ENCODE measurements at places on chromosomes 6 and 20. TPM values are rescaled to one million over a fixed set of nuclear protein-coding genes. Genes with fewer than 3 reads are reported as not detected.

GRCh38 chr20:21182832-21183563 lies 57.1 kb downstream of the KIZ start:
- peak overlapping the region; percentile 36 for H3K4me3 ChIP-seq
- H3K36me3 ChIP-seq, result no peaks in the 10 kb centered on the region
- no peaks in the 10 kb centered on the region for H3K27me3 ChIP-seq
- peaks cover 9% of the 10 kb centered on the region for H3K4me1 ChIP-seq

DNA sequence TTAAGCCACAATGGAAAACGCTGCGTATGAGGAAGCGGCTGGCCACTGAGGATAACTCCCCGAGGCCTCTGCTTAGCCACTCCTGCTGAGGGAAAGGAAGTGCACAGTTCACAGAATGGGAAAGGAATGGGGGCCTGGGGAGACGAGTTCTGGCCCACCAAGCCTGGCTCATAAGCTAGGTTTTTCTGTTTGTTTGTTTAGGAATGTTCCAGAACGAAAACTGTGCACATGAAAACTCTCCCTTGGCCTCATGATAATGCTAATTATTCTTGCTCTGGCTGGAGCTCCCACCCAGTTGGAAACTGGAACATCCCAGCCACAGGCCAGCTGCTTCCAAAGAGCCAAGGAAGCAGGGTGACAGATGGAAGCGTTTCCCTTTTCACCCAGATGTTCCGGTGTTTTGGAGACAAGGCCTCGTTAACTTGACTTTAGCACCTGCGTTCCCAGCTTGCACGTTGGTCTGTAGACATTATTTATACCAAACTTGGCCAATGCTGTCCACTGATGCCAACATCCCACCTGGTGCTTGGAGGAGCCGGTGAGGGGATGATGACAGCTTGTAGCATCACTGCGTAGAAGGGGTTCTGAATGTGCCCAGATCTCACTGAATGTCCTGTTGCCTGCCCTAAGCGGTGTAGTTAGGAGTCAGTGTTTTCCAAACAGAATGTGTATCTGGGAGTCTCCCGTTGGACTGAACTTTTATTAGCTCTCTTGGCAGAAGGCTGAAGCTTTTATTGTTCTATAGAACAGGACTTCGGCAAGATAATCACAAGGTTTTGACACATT lies 34.5 kb downstream of the APCDD1L start:
- no peak for DNase-seq
- no peak overlapping the region for H3K4me3 ChIP-seq
- no peaks in the 10 kb centered on the region for H3K4me1 ChIP-seq
- H3K27ac ChIP-seq, result no peak overlapping the region
- H3K36me3 ChIP-seq, result no peaks in the 10 kb centered on the region

DNA sequence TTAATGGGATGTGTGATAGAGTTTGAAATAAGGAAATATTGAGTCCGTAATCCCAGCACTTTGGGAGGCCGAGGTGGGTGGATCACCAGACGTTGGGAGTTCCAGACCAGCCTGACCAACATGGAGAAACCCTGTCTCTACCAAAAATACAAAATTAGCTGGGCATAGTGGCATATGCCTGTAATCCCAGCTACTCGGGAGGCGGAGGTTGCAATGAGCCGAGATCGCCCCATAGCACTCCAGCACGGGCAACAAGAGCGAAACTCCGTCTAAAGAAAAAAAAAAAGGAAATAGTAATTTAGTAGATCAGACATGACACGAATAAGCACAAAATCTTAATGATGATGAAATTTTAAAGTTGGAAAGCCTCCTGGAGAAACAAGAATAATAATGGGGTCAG lies 14.8 kb downstream of the GJA1 start:
- H3K27me3 ChIP-seq, result no peaks in the 10 kb centered on the region
- no peak for DNase-seq
- peaks cover 25% of the 10 kb centered on the region for H3K36me3 ChIP-seq

GRCh38 chr6:161561908-161562307 lies 288.0 kb upstream of the AGPAT4 start:
- no peaks in the 10 kb centered on the region for H3K27me3 ChIP-seq
- H3K4me1 ChIP-seq, result no peaks in the 10 kb centered on the region
- H3K4me3 ChIP-seq, result no peak overlapping the region
- no peak overlapping the region for H3K27ac ChIP-seq
- no peak for DNase-seq

- no peaks in the 10 kb centered on the region for H3K27me3 ChIP-seq
- no peak overlapping the region for H3K27ac ChIP-seq
- no peak overlapping the region for H3K4me3 ChIP-seq
- H3K4me1 ChIP-seq, result no peaks in the 10 kb centered on the region
- no peak for DNase-seq
Measured at GRCh38 chr20:54140067-54140466, 33.7 kb downstream of the CYP24A1 start.

- no peaks in the 10 kb centered on the region for H3K27me3 ChIP-seq
- no peak overlapping the region for H3K4me3 ChIP-seq
- DNase-seq, result no peak
- H3K36me3 ChIP-seq, result no peaks in the 10 kb centered on the region
- H3K27ac ChIP-seq, result no peak overlapping the region
- H3K4me1 ChIP-seq, result peaks cover 9% of the 10 kb centered on the region
Measured at GRCh38 chr20:23407781-23408464, 13.4 kb downstream of the NAPB start.

GRCh38 chr6:63795006-63795405 lies 159.4 kb downstream of the PHF3 start:
- no peaks in the 10 kb centered on the region for H3K27me3 ChIP-seq
- H3K4me3 ChIP-seq, result no peak overlapping the region
- H3K4me1 ChIP-seq, result no peaks in the 10 kb centered on the region
- no peak for DNase-seq

GRCh38 chr20:62142252-62143080 lies 728 bp downstream of the PSMA7 start:
- H3K27me3 ChIP-seq, result no peaks in the 10 kb centered on the region
- H3K4me3 ChIP-seq, result peak overlapping the region; percentile 89
- H3K27ac ChIP-seq, result peak overlapping the region; percentile 84
- no peak for DNase-seq

DNA sequence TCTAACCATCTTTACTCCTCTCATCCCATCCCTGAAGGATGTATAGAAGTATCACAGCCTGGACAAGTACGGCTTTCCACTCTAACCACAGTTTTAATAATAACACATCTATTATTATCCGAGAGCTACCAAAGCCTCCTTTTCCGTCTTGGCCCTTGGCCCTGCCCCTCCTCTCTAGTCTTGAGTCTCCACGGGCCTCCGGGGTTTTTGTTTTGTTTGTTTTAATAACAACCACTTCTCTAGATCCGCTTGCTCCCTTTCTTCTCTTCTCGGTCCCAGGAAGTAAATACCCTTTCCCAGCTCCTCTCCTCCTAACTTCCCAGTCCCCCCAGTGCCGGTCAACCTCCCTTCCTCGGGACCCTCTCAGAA lies 661 bp downstream of the LCA5 start:
- no peaks in the 10 kb centered on the region for H3K36me3 ChIP-seq
- H3K4me1 ChIP-seq, result peaks cover 11% of the 10 kb centered on the region
- peak overlapping the region; percentile 96 for H3K27ac ChIP-seq

- H3K27ac ChIP-seq, result no peak overlapping the region
- H3K27me3 ChIP-seq, result no peaks in the 10 kb centered on the region
- H3K4me3 ChIP-seq, result no peak overlapping the region
- no peaks in the 10 kb centered on the region for H3K4me1 ChIP-seq
Measured at GRCh38 chr20:60395991-60396390, 437.8 kb downstream of the CDH26 start.

DNA sequence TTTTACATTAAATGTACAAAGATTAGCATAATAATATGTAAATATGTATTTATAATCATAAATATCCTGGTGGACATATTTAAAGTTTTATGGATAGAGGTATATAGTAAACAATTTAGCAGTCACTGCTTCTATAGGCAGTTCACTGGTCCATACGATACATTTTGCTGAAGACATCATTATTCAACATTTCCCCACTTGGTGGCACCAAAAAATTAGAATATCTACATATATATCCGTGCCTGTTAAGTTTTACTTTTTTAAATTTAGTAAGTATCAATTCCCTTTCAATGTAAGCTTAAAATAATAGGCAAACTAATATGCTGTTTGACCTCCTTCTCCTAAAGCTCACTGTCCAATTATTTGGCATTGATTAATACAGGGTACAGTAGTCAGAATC lies 64.2 kb downstream of the LMBRD1 start:
- no peak overlapping the region for H3K4me3 ChIP-seq
- H3K27ac ChIP-seq, result no peak overlapping the region
- no peaks in the 10 kb centered on the region for H3K4me1 ChIP-seq
- DNase-seq, result no peak

DNA sequence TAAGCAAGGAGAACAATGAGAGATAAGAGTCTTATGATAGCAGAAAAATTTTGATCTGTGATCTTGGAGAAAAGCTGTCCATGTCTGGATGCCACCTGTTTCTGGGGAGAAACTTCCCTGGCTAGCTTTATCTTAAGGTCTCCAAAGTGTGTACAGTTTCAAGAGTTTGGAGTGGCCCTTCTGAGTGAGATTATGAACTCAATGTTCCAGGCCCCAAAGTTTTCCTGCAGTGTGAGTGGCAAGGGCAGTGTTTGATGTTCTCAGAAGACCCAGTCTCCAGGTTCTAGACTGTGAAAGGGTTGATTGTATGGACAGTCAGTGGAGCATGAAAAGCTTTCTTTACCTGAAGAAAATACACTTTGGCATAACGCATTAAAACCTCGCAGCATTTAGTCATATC lies 121.7 kb downstream of the OLIG3 start:
- H3K4me1 ChIP-seq, result no peaks in the 10 kb centered on the region
- no peak overlapping the region for H3K4me3 ChIP-seq

DNA sequence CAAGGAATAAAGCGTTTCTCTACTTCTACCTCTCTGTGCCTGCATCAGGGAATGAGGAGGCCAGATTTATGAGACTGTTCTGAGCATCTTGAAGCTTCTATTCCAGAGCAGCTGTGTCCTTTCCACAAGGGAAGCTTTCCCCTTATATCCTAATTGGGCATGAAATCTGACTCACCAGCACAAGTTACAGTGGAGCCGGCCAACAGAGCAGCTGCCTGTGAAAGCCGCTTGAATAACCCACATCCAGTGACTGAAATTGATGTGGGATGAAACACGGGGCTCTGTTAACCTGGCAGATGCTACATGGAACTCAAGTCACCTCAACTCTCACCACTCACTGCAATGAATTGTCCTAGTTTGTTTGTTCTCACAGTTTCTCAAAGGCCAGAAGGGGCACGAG lies 400.3 kb downstream of the TFAP2A start:
- H3K27me3 ChIP-seq, result no peaks in the 10 kb centered on the region
- H3K27ac ChIP-seq, result no peak overlapping the region
- H3K4me1 ChIP-seq, result no peaks in the 10 kb centered on the region
- H3K4me3 ChIP-seq, result no peak overlapping the region

GRCh38 chr6:4714961-4715501 lies 61.2 kb upstream of the CDYL start:
- no peaks in the 10 kb centered on the region for H3K27me3 ChIP-seq
- no peak overlapping the region for H3K4me3 ChIP-seq
- H3K4me1 ChIP-seq, result no peaks in the 10 kb centered on the region
- H3K36me3 ChIP-seq, result no peaks in the 10 kb centered on the region
- DNase-seq, result no peak

The SCRT2 gene
- total RNA-seq, result not detected

DNA sequence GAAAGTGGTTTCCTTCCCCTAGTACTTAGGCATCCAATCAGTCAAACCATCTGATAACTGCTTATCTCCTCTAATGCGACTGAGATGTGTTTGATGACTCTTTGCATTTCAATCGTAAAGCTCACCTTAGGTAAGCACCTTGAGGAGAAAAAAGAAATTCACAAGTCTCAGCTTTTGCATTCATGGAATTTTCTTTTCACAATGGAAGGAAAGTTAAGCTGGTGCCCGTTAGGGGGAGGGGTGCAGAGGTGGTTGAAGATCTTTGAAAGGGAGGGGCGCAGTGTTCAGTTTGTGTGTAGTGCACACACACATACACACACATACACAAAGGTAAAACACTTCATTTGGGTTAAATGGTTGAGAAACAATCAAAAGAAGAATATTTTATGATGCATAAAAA lies 87.1 kb upstream of the SALL4 start:
- H3K36me3 ChIP-seq, result no peaks in the 10 kb centered on the region
- no peak overlapping the region for H3K4me3 ChIP-seq
- H3K27ac ChIP-seq, result no peak overlapping the region
- no peaks in the 10 kb centered on the region for H3K4me1 ChIP-seq
- H3K27me3 ChIP-seq, result no peaks in the 10 kb centered on the region
- no peak for DNase-seq

GRCh38 chr20:11296221-11296620 lies 621.5 kb upstream of the BTBD3 start:
- no peaks in the 10 kb centered on the region for H3K36me3 ChIP-seq
- H3K27ac ChIP-seq, result no peak overlapping the region
- no peak overlapping the region for H3K4me3 ChIP-seq

- DNase-seq, result no peak
- no peak overlapping the region for H3K4me3 ChIP-seq
- no peak overlapping the region for H3K27ac ChIP-seq
- H3K36me3 ChIP-seq, result no peaks in the 10 kb centered on the region
- no peaks in the 10 kb centered on the region for H3K27me3 ChIP-seq
Measured at GRCh38 chr20:54995011-54995410, 519.6 kb downstream of the DOK5 start.

DNA sequence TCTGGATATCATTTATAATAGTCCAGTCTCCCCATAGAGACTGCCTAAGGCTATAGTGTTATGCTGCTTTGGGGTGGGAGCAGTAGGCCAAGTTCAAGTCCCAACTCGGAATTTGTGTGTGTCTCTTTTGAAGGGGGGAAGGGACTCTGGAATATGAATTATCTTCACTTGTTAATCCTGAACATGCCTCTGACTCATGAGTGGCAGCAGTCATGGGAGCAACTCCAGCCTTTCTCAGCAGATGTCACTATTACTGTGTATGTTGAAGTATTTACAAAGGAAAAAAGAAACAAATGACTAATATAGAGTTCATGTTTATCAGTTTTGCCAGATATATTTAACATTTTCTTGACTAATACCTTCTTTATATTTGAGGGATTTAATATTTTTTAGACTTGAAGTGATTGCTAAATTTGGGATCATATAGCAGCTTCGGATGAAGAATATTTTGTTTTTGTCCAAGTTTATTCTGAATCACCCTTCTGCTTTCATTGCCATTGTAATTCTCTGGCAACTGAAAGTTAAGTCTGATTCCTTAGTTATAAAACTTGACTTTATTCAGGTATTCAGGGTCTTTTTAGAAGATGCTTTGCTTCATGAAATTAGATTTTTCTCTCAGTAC lies 23.4 kb downstream of the FAM217A start:
- H3K4me1 ChIP-seq, result no peaks in the 10 kb centered on the region
- peaks cover 43% of the 10 kb centered on the region for H3K36me3 ChIP-seq
- peak; percentile 10 for DNase-seq
- H3K27me3 ChIP-seq, result no peaks in the 10 kb centered on the region

Data from thoracic aorta (tissue), 2 donors.